Activated naive CD8-positive, alpha-beta T cell treated with anti-CD3 and anti-CD28 coated beads, Interleukin-2, amount 50 U/mL, for 16 hours (primary cell): ENCODE measurements at places on chromosomes 6 and 20.

- no peak for DNase-seq
These were observed 157.7 kb upstream of the LRFN2 start for GRCh38 chr6:40744835-40745234.

DNA sequence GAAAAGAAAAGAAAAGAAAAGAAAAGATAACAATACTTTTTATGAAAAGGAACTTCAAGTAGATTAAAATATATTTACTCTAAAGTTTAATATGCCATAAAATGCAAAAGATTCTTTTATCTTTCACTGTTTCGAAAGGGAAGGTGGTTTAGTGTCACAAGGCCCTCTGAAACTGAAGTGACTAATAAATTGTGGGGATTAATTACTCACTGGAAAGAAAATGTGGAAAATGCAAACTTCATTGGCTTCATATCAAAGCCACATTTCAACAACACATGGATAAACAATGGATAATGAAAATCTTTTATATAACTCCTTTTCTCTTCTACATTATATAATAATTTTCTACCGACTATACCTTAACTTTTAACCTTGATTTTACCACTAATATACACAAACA is 320.5 kb upstream of the RSPO3 start:
- DNase-seq: no peak

- no peak for DNase-seq
These were observed 219.1 kb upstream of the STXBP5 start for GRCh38 chr6:146985111-146985510.

DNA sequence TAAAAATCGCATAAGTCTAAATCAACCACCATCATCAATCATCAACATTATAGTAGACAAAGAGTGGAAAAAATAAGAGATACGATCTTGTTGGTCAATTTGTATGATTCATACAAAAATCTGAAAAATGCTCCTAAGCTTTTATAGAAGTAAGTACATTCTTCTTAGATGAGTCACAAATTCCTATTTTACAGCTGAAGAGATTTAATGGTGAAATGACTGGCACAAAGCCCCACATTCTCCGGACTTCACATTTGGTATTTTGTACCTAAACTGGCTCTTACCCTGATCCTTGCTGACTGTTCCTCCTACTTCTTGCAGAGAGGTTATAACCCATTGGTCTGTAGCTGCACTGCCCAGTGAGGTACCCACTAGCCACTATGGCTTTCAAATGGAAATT is 29.9 kb upstream of the PREP start:
- no peak for DNase-seq

- no peak for DNase-seq
These were observed 92.9 kb downstream of the VEGFA start for GRCh38 chr6:43862925-43863324.

- DNase-seq: no peak
These were observed 159.2 kb downstream of the UBE3D start for GRCh38 chr6:82906489-82906888.

GRCh38 chr20:33679758-33680485 is 5.7 kb upstream of the NECAB3 start:
- no peak for DNase-seq

GRCh38 chr6:25172819-25173218 is 106.4 kb upstream of the CARMIL1 start:
- no peak for DNase-seq

DNA sequence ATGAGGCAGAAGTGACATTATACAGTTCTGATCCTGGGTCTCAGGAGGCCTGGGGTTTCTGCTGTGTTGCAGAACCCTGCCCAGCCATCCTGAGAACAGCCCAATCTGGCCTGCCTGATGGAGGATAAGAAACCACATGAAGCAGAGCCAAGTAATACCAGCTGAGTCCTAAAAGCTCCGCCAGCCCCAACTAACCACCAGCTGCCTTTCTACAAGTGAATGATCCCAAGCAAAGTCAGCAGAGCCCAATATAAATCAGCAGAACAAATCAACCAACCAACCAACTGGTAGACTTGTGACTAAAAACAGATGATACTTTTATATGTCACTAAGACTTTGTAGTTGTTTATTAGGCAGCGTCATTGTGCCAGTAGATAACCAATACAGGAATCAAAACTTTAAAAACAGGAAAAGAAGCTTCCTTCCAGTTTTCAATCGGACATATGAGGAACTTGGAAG is 52.1 kb downstream of the SNX5 start:
- no peak for DNase-seq

DNA sequence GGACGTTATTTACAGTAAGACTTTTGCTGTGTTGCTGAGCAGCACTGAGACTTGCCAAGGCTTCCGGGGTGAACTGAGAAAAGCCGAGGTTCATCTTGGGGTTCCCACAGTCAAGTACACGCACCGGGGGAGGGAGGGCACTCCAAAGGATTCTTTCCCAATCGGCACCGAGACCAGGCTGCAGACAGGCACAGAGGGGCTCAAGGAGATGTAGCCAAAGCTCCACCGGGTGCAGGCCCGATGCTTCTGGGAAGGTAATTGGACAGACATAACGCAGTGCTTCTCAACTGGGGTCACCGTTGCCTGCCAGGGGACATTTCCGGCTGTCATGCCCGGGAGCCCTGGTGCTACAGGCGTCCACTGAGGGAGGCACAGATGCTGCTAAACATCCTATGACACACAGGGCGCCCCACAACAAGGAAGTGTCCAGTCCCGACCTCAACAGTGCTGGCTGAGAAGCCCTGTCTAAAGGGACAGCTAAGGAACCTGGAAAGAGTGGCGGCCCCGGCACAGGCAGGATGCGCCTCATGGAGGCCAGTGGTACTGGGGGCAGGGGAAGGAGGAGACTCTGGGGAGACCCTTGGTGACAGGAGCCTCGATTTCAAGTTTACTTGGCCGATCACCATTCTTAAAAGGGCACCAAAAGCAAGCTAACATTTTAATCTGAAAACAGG is 92.9 kb downstream of the RAMACL start:
- no peak for DNase-seq

- no peak for DNase-seq
These were observed 105.6 kb downstream of the ELOVL4 start for GRCh38 chr6:79841577-79842375.

DNA sequence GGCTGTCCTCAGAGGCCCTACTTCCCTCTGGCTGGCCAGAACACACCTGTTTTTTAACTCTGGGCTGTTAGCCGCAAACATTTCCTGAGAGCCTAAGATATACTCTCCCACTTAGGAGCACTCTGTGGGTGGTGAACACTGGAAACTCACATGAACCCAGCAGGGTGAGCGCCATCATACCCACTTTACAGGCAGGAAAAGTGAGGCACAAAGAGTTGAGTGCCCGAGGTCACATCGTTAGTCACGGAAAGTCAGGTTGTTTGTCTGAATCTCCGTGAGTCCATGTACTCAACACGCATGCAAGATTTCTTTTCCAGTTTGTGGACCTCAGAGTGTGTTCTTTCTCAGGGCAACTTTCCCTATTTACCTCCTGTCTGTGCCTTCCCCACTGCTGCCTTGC is 1.9 kb downstream of the BAK1 start:
- DNase-seq: no peak

GRCh38 chr6:130694606-130695005 is 132.6 kb upstream of the SMLR1 start:
- DNase-seq: no peak

- no peak for DNase-seq
These were observed 176.5 kb downstream of the DLL1 start for GRCh38 chr6:170114187-170114945.

- no peak for DNase-seq
These were observed 274.5 kb upstream of the NRSN1 start for GRCh38 chr6:23851522-23851921.

DNA sequence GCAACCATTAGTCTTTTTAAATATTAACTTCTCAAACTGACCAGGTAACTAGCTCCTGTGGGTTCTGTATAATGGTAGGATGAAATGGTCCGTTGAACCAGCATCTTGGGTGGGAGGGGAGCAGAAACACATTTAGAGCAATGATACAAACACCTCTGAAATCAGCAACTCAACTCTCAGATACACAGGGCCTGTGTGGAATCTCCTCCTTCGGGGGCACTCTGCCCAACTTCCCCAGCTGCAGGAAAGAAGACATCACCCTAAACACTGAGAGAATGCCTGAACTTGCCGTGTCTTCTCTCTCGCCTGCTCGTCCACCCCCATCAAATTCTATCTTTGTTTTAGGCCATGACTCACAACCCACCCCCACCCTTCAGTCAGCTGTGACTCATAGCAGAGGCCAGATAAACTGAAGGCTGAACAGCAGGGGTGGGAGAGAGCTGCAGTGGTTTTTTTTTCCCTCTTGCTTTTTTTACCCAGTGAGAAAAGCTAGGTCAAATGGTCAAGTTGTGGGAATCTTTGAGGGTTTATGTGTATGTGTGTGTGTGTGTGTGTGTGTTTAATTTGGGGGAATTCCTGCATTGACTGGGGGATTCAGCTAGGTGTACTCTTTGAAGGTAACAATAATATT is 593.4 kb upstream of the JAG1 start:
- DNase-seq: no peak

- DNase-seq: no peak
These were observed 50.3 kb upstream of the IPCEF1 start for GRCh38 chr6:154406869-154407268.

- no peak for DNase-seq
These were observed 509.9 kb upstream of the ID4 start for GRCh38 chr6:19327241-19327640.

- no peak for DNase-seq
These were observed 3.3 kb downstream of the COL21A1 start for GRCh38 chr6:56244089-56244488.

- no peak for DNase-seq
These were observed 91.5 kb upstream of the SASH1 start for GRCh38 chr6:148250975-148251685.

- DNase-seq: no peak
These were observed 29.6 kb upstream of the VAPB start for GRCh38 chr20:58359441-58359840.

DNA sequence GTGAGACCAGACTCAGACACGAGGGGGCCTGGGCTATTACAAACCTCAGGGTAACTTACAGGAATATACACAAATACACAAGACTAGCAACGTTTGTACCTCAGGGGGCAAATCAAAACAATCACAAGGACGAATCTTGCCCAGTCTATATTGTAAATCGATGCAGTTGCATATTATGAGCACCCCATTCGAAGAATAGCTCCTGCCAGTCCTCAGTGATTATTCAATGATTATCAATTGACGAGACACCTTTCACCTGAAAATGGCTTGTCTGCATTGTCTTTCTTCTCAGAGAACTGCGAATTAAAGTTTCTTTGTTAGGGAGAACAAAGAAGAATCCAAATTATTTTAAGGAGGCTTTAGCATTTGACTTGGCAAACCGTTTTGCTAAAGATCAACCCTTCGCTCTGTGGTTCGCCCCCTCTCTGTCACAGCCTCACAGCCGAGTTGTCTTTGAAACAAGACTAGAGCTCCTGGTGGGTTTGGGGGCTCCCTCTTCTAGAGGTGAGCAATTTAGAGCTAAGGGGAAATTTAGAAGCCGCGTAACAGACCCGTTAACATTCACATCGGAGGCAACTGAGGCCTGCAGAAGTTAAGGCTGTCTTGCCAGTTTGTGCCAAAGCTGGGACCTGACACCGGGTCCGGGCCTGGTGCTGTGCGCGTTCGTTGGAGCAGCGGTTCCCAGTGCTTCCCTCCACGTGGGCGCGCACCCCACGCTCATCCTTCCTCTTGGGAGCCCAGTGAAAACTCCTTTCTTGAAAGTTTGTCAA is 24.9 kb upstream of the MAP3K7 start:
- no peak for DNase-seq

DNA sequence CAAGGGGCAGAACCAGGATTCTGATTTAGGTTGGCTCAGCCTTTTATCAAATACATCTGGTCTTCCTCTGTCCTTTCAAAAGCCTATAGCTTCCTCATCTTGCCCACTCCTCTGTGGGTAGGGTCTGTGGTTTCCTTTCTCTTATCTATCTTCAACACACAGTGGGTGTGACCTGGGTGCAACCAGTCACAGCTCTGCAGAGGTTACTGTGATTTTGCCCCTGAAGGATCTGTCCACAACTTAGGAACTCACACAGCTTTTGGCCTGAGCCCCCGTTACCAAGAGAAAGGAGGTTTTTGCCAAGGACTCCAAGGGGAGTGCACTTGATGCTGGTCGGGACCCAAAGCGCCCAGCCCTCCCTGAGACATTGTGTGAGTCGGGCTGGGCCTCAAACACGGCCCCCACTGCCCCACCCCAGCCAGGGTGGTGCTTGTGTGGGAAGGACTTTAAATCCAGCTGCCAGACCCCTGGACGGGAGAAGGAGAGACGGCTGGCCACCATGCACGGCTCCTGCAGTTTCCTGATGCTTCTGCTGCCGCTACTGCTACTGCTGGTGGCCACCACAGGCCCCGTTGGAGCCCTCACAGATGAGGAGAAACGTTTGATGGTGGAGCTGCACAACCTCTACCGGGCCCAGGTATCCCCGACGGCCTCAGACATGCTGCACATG is at the start of gene PI16:
TSS of gene PI16 (plus strand) at position 477 of the 670 bp plus-strand sequence. CDS start at position 500, 23 bp downstream.
- no peak for DNase-seq

- no peak for DNase-seq
These were observed 24.7 kb downstream of the MYT1 start for GRCh38 chr20:64188682-64189529.

- DNase-seq: no peak
These were observed 254.7 kb downstream of the GMPR start for GRCh38 chr6:16493112-16493511.

DNA sequence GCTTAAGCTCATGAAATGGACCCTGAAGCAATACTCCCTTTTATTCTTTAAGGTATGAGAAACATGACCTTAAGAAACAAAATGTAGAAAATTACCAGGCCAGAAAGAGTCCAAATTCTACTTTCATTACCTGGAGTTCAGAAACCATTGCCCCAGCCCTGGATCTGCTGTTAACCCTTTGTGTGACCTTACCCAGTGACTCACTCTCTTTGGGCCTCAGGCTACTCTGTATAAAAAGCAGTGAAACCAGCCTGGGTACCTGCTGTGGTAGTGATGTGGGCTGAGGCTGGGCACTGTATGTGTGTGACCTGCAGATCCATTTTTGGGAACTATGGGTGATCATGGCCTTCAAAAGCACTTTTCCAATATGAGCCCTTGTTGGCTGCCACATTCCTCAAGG is 47.2 kb downstream of the SLC9A8 start:
- no peak for DNase-seq

DNA sequence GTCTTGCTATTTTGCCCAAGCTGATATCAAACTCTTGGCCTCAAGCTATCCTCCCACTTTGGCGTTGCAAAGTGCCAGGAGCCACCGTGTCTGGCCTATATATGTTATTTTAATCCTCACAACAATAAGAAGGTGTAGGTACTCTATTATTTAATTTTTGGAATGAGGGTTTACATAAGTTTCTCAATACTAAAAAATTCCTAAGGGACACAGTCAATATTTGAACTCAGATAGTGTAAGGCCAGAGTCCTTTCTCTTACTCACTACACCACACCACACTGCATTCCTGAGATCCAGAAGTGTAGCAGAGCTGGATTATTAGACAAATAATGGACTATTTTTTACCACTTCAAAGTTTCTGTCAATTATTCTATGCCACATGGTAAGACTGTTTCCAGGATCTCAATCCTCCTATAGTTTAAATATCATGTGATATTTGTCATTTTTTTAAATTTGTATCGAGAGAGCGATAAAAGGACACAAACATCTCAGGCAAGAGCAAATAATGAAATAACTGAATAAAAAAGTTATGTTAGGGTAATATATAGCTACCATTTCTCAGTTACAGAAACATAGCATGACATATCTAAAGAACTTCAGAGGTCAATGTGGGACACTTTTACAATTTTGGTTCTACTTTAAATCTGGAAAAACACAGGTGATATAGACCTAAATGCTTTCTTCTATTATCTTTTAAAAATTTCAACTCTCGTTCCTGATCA is 162.2 kb upstream of the THEMIS start:
- DNase-seq: no peak
